ENCODE measurements at places on chromosomes 5 and 9.

DNA sequence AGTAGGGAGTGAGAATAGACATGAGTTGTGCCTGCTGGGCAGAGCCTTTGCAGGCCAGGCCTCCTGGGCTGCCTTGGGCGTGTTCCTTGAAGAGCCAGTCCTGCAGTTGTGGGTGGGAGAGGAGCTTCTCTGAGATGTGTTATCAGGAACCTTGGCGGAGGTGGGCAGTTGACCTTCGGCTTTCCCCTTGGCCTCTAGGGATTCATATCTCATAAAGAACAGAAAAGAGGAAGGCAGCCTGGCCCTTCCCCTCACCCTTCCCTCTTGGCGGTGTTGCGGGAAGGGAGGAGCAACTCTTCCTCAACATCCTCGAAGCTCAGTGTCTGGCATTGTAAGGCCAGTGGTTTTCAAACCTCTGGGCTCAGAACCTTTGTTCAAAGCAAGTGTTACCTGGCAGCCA, 59.2 kb downstream of the DAPK1 start:
- no peak overlapping the region for H3K4me3 ChIP-seq
- no peak for DNase-seq
- H3K36me3 ChIP-seq = no peaks in the 10 kb centered on the region
- no peak overlapping the region for H3K27ac ChIP-seq
- H3K27me3 ChIP-seq = no peaks in the 10 kb centered on the region

DNA sequence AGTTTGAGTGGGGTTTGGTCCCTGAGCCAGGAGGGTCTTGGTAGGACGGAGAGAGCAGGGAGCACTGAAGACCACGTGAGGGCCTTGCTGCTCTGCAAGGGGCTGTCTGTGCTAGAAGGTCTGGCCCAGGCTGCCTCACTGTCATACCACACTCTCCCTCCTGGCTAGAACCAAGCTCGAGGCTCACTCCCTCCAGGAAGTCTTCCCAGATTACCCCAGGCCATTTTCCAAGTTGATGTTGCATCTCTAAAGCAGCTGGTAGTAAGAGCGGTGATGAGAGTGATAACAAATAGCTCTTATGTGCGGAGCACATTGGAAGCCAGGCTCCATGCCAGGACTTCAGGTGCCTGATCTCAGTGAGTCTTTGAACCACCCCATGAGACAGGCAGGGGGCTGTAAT, 6.6 kb downstream of the MYMK start:
- H3K4me1 ChIP-seq = peaks cover 32% of the 10 kb centered on the region
- no peak for DNase-seq
- no peaks in the 10 kb centered on the region for H3K27me3 ChIP-seq
- H3K4me3 ChIP-seq = no peak overlapping the region
- H3K36me3 ChIP-seq = no peaks in the 10 kb centered on the region

GRCh38 chr5:9282211-9282610, 263.7 kb downstream of the SEMA5A start:
- no peaks in the 10 kb centered on the region for H3K36me3 ChIP-seq
- H3K27me3 ChIP-seq = no peaks in the 10 kb centered on the region
- no peak for DNase-seq
- H3K27ac ChIP-seq = no peak overlapping the region
- no peak overlapping the region for H3K4me3 ChIP-seq
- H3K4me1 ChIP-seq = peaks cover 19% of the 10 kb centered on the region

DNA sequence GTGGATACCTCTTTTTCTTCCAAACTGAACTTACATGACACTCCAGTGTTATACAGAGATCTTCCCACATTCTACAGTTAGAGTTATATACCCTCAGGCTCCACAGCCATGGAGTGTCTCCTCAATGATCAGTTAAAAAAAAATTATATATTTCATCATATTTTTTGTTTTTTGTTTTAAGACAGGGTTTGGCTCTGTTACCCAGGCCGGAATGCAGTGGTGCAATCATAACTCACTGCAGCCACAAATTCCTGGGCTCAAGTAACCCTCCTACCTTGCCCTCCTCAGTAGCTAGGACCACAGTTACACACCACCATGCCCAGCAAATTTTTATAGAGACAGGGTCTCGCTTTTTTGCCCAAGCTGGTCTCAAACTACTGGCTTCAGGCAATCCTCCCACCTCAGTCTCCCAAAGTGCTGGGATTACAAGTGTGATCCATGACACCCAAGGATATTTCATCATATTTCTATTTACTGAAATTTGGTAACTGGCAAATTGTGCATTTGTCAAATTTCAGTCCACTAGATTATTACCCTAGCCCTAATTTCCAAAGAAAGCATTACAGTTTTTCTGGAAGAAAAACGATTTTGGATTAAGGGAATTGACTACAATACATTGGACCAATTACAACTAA, 18.1 kb upstream of the SCAI start:
- H3K4me1 ChIP-seq = peaks cover 2% of the 10 kb centered on the region
- peaks cover 9% of the 10 kb centered on the region for H3K36me3 ChIP-seq
- no peak for DNase-seq
- no peak overlapping the region for H3K4me3 ChIP-seq
- no peaks in the 10 kb centered on the region for H3K27me3 ChIP-seq

DNA sequence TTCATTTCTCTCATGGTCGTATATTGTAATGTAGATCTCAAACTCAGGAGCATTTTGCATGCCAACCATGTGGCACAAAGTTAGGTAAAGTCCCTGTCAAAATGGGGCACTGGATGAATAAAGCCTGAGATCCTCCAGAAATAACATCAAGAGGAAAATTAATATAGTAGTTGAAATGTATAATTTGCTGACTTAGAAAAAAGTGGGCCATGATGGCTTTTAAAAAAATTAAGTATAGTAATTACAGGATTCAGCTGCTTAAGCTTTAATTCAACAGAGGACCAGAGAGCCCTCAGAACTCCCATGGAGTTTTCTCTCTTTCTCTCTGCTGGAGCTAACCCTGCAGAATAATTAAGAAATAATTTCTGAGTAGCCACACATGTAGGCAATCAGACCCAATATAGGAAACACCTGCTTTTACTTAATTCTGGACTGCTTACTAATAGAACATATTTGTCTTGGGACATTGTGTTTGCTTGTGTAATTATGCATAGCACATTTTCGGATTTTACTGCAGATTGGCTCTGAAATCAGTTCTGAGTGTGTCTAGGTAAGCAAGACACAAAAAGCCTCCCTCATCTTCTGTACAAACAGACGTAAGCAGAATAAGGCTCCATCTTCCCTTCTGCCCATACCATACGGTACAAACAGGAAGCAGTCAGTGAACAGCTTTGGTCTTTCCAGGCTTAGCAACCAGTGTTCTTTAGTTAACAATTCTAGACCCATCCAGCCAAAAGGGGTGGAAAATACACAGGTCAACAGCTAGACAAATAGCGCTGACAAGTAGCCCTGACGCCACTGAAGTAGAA, 26.5 kb upstream of the PCSK1 start:
- no peak for DNase-seq
- no peaks in the 10 kb centered on the region for H3K36me3 ChIP-seq
- no peak overlapping the region for H3K4me3 ChIP-seq

DNA sequence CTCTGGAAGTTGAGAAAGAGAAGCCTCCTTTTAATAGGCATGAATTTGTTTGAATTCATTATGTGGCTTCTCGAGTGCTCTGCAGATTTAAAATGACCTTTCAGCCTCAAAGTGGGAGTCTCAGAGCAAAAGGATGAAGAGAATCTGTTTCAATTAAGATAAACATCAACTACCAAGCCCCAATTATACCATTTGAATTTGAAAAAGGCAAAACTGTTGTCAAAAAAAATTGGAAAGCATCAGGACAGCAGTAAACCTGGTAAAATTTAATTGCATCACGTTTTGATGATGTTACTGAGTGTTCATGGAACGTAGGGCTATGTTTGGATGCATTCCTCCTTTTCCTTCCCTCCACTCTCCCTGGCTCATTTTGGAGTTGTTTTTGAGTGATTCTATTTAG, 637.2 kb downstream of the PDE4D start:
- no peaks in the 10 kb centered on the region for H3K27me3 ChIP-seq
- H3K4me1 ChIP-seq = no peaks in the 10 kb centered on the region
- H3K27ac ChIP-seq = no peak overlapping the region
- no peak for DNase-seq
- H3K36me3 ChIP-seq = no peaks in the 10 kb centered on the region

DNA sequence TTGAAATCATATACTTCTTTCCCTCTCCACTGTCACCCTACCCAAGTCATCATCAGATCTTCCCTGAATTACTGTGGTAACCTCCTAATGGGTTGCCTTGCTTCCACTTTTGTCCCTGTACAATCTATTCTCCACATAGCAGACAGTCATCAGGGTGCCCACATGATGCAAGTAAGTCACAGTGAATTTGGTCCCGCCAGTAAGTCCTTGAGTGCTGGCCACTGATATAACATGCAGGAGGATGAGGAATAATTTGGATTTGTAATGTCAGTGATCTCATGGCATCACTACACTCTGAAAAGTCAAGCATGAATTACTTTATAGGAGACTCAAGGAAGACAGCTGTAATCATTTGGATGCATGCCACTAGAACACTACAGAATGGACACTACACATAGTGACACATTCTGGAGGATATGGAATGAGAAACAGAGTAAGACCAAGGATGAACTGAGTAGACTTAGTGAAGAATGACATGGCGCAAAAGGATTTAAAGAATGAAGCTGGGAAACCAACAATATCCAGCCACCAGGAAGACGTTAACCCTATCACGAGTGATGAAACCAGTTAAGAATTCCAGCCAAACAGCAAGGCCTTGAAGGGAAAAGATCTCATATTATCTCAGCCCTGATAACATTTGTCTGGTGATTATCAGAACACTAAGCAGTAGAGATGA, 28.6 kb downstream of the MARCHF3 start:
- no peak overlapping the region for H3K27ac ChIP-seq
- DNase-seq = no peak
- no peak overlapping the region for H3K4me3 ChIP-seq
- no peaks in the 10 kb centered on the region for H3K36me3 ChIP-seq
- no peaks in the 10 kb centered on the region for H3K27me3 ChIP-seq

DNA sequence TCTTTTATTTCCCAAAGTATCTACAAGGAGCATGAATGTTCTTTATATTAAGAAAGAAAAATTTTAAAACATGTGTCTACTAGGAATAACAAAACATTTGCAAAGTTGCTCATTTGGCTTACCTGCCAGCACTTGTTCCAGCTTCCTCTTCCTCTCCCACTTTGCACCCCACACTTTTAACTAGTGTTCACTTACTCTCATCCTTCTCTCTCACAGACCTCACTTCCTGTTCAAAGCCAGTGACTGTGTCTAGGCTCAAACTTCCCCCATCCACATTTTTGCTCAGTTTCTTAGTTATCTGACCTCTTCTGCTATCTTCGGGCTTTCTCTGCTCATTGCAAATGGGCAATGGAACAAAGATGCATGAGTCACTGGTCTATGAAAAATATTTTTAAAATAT, 512.2 kb upstream of the ZNF462 start:
- no peak for DNase-seq
- no peak overlapping the region for H3K27ac ChIP-seq
- no peaks in the 10 kb centered on the region for H3K4me1 ChIP-seq
- no peak overlapping the region for H3K4me3 ChIP-seq
- no peaks in the 10 kb centered on the region for H3K36me3 ChIP-seq

- H3K27ac ChIP-seq = no peak overlapping the region
- H3K27me3 ChIP-seq = no peaks in the 10 kb centered on the region
- H3K4me1 ChIP-seq = no peaks in the 10 kb centered on the region
- no peaks in the 10 kb centered on the region for H3K36me3 ChIP-seq
Measured at GRCh38 chr5:128228521-128228920, 145.0 kb downstream of the SLC12A2 start.

- DNase-seq = peak; percentile 27
- no peaks in the 10 kb centered on the region for H3K27me3 ChIP-seq
- H3K36me3 ChIP-seq = no peaks in the 10 kb centered on the region
- H3K4me3 ChIP-seq = no peak overlapping the region
- no peak overlapping the region for H3K27ac ChIP-seq
- H3K4me1 ChIP-seq = peaks cover 2% of the 10 kb centered on the region
Measured at GRCh38 chr5:135437422-135437795, 9.7 kb downstream of the DCANP1 start.

DNA sequence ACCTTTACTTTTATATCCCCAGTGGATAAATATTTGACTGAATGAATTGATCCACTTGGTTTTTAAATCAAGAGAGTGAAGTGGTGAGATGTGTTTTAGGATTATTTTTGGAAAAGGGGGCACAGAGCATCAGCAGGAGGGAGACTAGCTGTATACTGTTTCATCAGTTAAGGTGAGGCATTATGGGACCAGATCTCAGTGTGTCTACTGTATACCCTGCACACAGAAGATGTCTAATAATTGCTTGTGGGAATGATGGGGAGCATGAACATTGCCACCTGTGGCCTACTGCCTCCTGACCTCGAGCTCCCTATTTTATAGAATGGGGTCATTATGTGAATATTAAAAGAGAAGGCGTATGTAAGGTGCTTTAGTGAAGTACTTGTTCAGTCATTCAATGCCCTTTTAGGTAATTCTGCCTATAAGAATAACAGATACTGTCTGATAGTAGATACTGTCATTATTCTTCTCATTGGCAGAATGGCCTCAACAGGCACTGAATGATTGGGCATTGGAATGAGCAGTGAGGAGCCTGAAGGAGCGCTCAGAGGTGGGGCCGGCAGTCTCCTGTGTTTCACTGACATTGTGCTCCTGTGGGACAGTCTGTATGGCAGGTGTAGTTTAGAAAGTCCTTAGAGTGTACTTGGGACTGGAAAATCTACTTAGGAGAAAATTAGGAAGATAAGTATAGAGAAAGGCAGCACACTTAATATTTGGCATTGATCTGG, 47.4 kb upstream of the FAM120AOS start:
- no peaks in the 10 kb centered on the region for H3K27me3 ChIP-seq
- no peaks in the 10 kb centered on the region for H3K4me1 ChIP-seq

DNA sequence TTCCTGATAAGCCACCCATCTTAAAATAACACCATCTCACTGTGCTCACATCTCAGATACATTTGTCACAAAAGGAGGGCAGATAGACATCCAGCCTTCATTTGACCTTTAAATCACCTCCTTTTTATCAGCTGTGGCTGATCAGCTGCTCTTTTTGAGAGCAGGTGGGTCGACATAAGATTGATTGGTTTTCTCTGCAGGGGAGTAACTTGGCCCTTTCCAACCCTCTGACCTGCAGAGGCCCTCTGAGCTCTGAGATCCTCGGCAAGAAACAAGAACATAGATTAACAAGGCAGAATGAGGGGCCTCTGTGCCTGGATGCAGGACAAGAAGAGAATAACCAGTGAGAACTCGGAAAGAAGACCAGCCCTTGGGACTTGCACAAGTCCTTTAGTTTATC, 33.5 kb upstream of the GLRA1 start:
- DNase-seq = no peak
- H3K36me3 ChIP-seq = no peaks in the 10 kb centered on the region
- no peaks in the 10 kb centered on the region for H3K27me3 ChIP-seq
- no peak overlapping the region for H3K27ac ChIP-seq
- no peaks in the 10 kb centered on the region for H3K4me1 ChIP-seq
